ENCODE measurements at places on chromosomes 11 and 22.

- no peak for DNase-seq
Observed at GRCh38 chr11:45733176-45733575, 67.8 kb upstream of the CHST1 start.

DNA sequence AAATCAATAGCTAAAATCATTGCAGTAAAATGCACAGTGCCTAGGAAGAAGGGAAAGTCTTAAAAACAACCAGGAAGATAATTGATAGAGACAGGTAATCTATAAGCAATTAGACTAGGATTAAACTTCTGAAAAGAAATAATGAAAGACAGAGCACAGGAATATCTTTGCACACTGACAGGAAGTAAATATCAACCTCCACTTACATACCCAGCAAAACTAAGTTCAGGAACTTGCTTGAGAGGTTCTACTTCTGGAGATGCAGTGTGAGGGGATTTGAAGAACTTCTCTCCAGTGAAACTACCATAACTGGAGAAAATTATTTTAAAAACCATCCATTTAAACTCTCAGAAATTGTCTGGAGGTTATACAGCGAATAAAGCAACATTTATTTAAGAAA lies 104.1 kb downstream of the EHF start:
- no peak for DNase-seq

- no peak for DNase-seq
Observed at GRCh38 chr22:31093086-31093850, 12.2 kb downstream of the SMTN start.

- DNase-seq = no peak
Observed at GRCh38 chr11:72239849-72240460, 4.0 kb downstream of the PHOX2A start.

- peak; percentile 88 for DNase-seq
Observed at GRCh38 chr11:27227736-27228135, 135.3 kb downstream of the CCDC34 start.

GRCh38 chr11:116733043-116733755 lies 39.6 kb downstream of the BUD13 start:
- DNase-seq = no peak

GRCh38 chr11:11608783-11609232 lies 13.0 kb downstream of the GALNT18 start:
- peak; percentile 24 for DNase-seq

DNA sequence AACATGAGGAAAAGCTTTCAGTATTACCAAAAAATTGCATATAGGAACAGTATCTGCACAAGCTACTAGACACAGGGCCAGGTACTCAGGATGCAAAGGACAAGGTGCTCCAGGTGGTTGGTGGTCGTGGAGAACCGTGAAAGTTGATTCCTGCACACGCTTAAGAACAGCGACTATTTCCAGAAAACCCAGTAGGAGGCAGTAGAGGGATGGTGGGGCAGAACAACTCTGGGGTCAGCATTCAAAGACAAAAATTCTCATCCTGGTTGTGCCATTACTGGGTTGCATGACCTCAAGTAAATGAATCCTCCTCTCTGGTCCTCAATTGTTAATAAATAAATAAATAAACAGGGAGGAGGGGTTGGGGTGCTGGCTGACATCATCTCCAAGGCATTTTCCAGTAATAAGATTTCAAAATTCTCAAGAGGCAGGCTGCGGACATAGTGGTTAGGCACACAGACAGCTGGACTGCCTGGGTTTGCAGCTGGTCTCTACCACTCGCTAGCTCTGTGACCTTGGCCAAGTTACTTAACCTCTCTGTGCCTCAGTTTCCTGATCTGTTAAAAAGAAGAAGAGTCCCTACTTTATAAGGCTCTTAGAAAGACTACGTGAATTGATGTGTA lies 89.6 kb downstream of the ISX start:
- no peak for DNase-seq

DNA sequence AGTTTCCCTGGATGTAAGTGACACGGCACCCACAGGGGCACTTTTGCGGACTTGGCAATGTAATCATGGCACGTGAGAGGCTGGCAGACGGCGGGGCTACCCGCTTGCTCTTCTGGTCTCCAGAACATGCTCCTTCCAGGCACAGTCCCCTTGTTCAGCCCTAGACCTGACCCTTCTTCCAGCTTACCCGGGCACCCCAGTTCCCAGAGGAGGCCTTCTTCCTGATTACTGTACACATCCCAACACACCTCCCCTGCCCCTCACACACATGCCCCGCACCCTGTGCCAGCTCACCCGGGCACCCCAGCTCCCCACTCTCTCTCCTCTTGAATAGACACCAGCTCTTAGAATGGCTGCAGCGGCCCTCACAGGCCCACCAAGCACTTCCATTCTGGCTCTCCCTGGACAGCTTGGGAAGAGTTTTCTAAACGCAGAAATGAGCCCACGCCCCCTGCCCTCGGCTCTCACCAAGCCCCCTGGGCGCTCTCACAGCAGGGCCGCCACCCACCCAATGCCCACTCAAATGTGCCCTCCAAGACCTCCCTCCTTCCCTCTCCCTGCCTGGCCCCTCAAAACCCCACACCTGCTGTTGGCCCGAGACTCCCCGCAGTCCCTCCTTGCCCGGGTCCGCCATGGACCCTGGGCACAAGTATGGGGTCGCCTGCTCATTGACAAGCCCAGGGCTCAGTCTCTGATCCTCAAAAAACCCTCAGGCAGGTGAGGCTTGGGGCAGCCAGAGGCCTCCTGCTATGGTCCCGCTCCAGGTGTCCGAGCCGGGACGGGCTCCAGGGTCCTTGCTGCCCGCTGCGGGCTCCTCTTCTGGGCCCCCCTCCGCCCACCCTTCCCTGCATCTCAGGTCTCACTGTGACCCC lies 88.5 kb downstream of the WNT7B start:
- DNase-seq = no peak

GRCh38 chr11:92199991-92200390 lies 24.6 kb upstream of the FAT3 start:
- DNase-seq = no peak

DNA sequence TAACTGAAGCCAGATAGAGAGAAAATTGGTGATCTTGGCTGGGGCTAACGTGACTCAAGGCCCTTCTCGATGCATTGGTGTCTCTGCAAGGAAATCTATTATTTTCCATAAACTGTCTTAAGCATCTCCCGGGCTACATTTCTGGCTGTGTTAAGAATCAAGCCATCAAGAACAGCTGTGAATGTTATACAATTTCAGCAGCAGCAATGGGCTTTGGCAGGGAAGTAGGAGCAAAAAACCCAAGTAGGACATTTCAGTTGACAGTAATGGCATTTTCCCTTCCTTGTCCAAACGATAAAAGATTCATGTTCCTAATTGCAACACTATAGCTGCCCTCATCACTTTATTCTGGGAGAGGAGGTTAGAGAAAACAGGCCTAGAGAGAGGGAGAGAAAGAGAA lies 335.0 kb downstream of the CADM1 start:
- DNase-seq = no peak

DNA sequence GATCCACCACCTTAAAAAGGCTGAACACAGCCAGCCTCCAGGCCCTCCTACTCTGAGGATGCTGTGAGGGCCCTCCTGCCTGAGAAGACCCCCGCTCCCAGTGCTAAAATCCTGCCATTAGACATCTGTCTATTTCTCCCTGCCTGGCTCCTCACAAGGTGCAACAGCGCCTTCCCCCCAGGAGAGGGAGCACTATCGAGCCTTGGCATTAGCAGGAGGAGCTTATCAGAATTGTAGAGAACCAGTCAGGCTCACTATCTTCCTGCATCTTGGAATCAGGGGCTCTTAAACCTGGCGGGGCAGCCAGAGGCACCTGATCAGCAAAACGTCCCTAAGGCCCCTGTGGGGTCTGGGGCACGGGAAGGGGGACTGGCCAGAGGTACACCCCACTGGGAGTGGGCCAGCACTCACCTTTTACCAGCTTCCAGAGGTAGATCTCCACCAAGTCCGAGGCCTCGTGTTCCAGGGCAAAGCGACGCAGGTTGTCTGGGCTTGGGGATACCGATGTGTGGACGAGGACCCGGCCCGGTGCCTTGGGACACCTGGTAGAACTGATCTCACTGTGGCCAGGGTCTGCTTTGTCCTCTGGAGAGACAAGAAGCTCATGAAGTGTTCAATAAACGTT lies 28.7 kb downstream of the CHRDL2 start:
- DNase-seq = peak; percentile 48

GRCh38 chr22:43978558-43978957 lies 23.3 kb downstream of the SAMM50 start:
- DNase-seq = no peak

- DNase-seq = no peak
Observed at GRCh38 chr11:959608-960007, 33.9 kb downstream of the AP2A2 start.

- no peak for DNase-seq
Observed at GRCh38 chr22:36145881-36146280, 14.7 kb downstream of the APOL3 start.

DNA sequence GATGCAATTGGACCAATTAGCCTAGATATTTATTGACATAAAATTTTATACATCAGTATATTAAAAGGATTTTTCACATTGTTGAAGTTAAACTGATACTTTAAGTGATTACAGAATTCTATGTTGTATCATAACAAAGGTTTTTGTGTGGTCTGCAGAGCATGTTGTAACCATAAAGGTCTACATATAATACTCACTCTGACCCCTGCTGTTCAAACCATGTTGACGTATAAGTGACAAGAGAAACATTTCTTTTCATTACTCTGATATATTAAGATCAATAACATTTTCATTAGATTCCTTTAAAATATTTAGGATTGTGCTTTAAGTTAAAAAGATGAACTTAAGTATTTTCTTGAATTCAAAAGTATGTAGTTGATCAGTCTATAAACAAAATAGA lies 63.9 kb downstream of the GAS2 start:
- peak; percentile 3 for DNase-seq

GRCh38 chr11:2193099-2193887 lies 21.7 kb upstream of the TH start:
- no peak for DNase-seq

GRCh38 chr11:44873537-44873936 lies 77.1 kb downstream of the TP53I11 start:
- DNase-seq = no peak

- no peak for DNase-seq
Observed at GRCh38 chr11:122764371-122765090, 73.8 kb upstream of the CRTAM start.

DNA sequence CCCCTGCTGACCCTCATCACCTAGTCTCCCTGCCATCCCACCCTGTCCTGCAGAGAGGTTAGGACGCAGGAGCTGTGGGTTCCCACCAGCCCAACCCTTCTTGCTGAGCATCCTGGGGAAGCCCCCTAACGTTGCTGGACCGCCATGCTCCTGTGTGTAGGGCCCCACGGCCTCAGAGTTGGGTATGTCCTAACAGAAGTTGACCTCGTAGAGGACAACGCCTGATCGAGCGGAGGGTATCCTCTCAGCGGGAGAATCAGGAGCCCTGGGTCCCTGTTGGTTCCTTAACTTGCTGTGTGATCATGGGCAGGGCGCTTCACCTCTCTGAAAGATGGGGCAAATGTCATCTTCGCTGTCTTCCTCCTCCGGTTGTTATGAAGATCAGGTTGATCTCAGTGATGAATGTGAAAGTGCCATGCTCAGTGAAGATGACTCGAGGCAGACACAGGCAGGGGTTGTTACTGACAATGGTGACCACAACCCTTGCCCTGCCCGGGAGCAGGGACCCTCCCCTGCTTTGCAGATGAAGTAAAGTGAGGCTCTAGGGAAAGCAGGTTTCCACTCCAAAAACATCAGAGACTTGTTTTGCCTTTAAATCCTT lies 19.3 kb upstream of the CD5 start:
- DNase-seq = no peak

GRCh38 chr11:130624971-130625544 lies 176.6 kb downstream of the ADAMTS15 start:
- no peak for DNase-seq

GRCh38 chr22:44200855-44201550 lies 20.3 kb downstream of the PARVG start:
- DNase-seq = no peak

GRCh38 chr11:101401245-101401644 lies 182.6 kb downstream of the TRPC6 start:
- no peak for DNase-seq

DNA sequence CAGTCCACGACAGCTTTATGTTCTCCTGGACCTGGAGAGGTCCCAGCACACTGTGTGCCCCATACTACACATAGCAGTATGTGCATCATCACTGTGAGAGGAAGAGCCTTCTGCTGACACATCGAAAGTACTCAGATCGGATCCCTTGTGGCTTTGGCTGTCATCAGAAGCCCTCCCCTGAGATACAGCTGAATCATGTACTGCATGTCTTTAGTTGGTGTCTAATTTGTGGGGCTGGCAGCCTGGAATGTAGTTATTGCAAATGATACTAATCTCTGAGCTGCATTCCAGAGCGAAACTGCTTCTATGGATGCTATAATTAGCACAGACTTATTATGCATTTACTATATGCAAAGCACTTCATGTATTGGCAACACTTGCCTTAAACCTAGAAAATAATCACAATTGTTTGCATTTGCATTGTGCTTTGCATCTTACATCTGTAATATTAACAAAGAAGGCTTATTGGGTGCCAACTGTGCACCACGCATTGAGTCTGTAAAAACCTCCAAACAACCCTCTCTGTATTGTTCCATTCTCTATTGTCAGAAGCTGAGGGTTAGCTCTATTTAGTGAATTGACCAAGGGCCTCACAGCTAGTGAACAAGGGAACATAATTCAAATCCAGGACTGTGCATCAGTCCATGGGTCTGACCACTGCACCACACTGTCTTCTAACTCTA lies 89.2 kb upstream of the CRTAM start:
- DNase-seq = no peak

DNA sequence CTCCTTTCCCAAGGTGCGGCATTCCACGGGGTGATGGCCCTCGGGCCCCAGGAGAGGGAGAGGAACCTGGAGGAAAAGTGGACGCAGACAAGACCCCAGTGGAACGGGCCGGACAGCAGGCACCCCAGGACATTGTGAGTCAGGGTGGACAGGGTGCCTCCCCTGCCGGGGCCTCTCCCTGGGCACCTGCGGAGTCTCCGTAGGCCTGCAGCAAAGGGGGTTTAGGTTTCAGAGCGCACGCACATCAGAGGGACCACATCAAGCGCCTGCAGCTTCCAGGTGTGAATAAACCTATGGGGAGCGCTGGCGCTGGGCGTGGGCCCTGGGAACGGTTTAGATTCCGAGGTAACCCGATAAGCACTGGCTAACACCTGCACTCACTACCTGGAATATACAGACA lies 22.7 kb upstream of the FGF19 start:
- no peak for DNase-seq

DNA sequence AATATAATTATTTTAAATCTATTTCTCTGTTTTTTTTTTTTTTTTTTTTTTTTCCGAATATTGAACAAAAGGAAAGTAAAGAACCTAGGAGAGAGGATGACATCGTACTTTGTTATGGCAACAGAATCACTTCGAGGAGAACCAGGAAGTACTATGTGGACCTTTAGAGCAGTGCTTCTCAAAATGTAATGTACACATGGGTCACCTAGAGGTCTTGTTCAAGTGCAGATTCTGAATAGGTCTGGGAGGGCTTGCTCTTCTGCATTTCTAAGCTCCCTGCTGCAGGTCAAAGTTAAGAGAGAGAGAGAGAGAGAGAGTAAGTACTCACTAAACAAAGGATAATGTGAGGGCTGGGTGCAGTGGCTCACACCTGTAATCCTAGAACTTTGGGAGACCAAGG lies 419.5 kb upstream of the TENM4 start:
- no peak for DNase-seq

- DNase-seq = no peak
Observed at GRCh38 chr22:46604306-46604690, 15.9 kb upstream of the GRAMD4 start.
